Lung microvascular endothelial cell (primary cell): ENCODE measurements at places on chromosomes 1 and 21. TPM values are rescaled to one million over a fixed set of nuclear protein-coding genes. Genes with fewer than 3 reads are reported as not detected.

DNA sequence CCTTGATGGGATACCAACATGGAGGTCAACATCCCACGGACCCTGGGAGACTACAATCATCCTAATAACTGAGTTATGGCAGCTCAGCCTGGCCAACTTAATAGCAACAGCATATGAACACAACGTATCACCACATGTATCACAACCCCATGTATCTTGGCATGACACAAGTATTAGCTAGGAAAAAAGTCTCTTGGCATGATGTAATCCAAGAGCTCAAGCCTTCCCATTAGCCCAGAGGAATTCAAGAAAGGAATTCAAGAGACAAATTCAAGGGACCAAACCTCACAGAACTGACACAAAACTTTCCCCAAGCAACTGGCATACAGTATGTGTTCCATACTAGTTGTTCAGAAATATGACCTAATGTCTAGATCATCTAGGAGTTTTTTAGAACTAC, 100.9 kb upstream of the HMGB4 start:
- DNase-seq = no peak

DNA sequence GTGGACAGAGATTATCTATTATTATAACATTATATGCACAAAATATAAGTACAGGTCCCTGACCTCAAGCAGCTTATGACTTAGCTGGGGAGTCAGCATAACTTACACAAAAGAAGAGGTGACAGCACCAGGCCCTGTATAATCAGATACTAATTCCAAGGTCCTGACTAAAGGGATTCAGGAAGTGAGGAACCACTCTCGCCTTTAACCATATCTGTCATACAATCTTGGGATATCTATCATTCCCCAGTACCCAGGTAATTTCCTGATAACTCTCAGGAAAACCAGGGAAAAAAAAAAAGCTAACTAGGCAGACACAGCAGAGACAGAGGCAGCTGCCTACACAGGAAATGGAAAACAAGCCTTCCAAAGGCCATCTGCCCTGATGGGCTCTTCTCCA, 78.5 kb upstream of the CAMK1G start:
- DNase-seq = no peak

DNA sequence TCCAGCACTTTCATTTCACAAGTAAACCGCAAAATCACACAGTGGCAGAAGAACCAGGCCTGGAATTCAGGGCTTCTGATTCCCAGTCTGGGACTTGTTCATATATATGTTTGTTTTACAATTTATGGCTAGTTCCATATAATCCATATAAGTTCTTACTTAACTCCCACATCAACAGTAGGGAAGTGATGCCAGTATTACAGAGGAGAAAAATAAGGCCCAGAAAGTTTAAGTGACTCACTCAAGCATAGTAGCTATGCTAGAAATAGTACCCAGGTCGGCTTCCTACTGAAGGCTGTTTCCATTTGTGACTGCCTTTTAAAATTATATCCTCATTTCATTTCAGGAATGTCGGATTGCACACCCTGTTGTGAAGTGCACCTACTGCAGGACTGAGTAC, 1.4 kb downstream of the FAM76A start:
- no peak for DNase-seq

- no peak for DNase-seq
Observed at GRCh38 chr1:234720709-234721441, 110.9 kb upstream of the IRF2BP2 start.

GRCh38 chr1:197776351-197777105, 1.2 kb upstream of the DENND1B start:
- DNase-seq = no peak

DNA sequence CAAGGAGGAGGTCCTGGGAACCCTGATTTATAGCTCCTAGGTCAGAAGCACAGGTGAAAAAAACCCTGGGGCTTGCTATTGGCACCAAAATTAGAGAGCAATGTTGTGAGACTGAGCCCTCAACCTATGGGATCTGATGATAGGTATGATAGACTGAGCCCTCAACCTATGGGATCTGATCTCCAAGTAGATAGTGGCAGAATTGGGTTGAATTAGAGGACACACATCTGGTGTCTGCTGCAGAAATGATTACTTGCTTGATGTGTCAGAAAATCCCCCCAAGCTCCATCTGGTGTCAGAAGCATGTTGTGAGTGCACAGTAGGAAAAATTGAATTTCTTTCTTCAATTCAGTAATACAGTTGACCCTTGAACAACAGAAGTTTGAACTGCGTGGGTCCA, 62.4 kb downstream of the MAP3K21 start:
- no peak for DNase-seq

- DNase-seq = no peak
Observed at GRCh38 chr1:211473823-211474222, 18.1 kb downstream of the RD3 start.

DNA sequence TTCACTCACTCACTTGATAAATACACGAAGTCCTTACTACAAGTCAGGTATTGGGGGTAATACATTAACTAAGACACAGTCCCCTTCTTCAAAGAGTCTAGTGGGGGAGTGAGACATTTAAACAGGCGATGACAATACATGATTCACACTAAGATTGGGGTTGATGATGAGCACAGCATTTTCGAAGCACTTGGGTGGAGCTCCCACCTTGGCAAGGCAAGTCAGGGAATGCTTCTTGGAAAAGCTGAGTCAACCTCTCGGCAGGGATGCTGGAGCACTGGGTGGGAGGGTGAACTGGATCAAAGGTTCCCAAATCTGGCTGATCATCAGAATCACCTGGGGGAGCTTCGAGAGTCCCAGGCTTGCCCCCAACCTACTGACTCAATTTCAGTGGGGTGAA, 57.9 kb upstream of the ENAH start:
- DNase-seq = no peak

Gene NAV1
- total RNA-seq = 1.6 and 5.9 TPM in 2 replicates

Gene RNU1-3
- under 0.01 and 5,258 TPM in 2 replicates for total RNA-seq
